ENCODE measurements at places on chromosomes 2 and 18. TPM values are rescaled to one million over a fixed set of nuclear protein-coding genes. Genes with fewer than 3 reads are reported as not detected.

ZNF236 gene
- total RNA-seq, result 24.3 TPM

SPP2 gene
- total RNA-seq, result not detected

TMEM214 gene
- total RNA-seq, result 60.0 TPM

SLC25A52 gene
- not detected for total RNA-seq

MYO1B gene
- total RNA-seq, result 0.96 TPM

OTOS gene
- total RNA-seq, result not detected

UNC80 gene
- total RNA-seq, result not detected

HIBCH gene
- 19.6 TPM for total RNA-seq

HOXD12 gene
- not detected for total RNA-seq

DNA sequence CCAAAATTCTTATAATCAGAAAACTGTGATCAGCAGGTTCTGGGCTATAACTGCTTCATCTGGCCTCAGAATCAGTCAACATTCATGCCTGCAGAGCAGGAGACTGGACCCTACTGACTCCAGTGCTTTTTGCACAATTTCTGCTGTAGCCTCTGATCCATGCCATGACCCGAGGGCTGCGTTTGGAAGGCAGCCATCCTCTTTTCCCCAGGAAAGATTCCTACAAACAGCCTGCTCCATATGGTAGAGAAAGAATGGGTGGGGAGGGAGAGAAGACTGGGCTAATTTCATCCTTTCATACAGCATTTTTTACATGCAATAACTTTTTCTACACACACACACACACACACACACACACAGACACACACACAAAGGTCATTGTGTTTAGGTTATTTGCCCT is 133.0 kb upstream of the MMADHC start:
- DNase-seq, result no peak

GRCh38 chr2:23008440-23008839 is 376.5 kb upstream of the KLHL29 start:
- DNase-seq, result no peak

DNA sequence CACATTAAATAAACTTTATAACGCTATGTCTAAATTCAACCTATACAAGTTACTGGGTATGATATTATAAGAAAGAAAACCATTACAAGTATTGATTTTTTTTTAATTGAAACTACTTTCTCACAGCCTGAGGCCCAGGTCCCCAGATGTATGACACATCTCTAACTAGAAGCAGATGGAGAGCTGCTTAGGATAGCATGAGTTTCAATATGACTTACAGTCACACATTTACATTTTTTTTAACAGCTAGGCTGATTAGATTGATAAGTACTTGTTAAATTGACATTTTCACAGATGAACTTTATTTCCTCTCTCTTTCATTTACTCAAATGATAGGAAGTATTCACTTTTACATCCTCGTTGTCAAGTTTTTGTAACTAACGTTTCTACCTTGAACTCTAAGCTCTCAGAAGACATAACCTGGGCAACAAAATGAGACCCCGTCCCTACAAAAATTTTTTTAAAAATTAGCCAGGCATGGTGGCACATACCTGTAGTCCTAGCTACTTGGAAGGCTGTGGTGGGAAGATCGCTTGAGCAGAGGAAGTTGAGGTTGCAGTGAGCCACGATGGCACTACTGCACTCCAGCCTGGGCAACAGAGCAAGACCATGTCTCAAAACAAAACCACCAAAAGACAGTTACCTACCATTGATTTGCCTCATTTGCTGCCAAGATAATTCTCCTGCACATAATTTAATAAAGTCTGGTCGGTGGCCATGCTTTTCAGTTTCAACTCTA is 52.4 kb downstream of the STK39 start:
- DNase-seq, result no peak

- DNase-seq, result no peak
Measured at GRCh38 chr2:150045601-150046000, 441.9 kb downstream of the RND3 start.

DNA sequence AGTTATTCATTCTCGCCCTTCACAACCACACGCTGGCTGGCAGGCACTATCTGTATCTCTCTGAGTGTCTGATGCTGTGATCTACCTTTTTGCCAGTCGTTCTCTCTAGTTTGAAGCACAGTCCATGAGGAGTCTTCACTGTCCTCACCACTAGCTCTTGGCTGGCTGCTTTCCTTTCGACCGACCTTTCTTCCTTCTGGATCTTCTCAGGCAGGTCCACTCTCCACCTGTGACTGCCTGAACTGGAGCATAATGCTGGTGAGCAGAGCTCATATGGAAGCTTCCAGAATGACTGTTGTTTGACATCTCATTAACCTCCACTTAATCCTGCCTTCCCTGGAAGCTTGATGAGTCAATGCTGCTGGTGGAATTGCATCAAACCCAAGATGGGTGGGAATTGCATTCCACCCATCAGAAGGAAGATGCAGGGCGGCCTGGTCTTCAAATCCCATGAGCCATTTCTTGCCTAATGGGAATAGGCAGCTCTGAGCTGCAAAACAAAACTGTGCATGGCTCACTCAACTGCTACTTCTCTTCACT is 283.5 kb upstream of the HDAC4 start:
- no peak for DNase-seq

GRCh38 chr2:11389551-11390398 is 45.3 kb upstream of the ROCK2 start:
- no peak for DNase-seq

GRCh38 chr18:69963196-69963595 is 15.5 kb upstream of the CD226 start:
- DNase-seq, result no peak

DNA sequence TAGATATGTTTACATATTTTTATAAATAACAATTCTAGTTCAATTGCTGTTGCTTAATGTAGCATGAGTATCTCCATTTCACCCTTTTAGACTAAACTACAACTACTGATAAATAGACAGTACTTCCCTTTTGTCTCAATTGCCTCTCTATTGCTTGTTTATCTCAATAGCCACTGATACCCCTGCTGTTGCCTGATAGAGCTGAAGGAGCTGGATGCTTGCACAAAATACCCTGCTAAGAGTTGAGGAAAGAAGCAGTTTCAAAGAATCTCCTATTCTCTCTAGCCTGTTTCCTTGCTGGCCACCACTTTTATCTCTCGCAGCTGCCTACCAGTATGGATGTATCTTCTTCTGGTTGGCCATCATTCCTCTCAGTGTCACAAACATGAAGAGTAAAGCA is 16.9 kb upstream of the ZNF804A start:
- DNase-seq, result no peak

GRCh38 chr2:152036611-152037469 is 62.0 kb downstream of the CACNB4 start:
- DNase-seq, result peak; percentile 28

DNA sequence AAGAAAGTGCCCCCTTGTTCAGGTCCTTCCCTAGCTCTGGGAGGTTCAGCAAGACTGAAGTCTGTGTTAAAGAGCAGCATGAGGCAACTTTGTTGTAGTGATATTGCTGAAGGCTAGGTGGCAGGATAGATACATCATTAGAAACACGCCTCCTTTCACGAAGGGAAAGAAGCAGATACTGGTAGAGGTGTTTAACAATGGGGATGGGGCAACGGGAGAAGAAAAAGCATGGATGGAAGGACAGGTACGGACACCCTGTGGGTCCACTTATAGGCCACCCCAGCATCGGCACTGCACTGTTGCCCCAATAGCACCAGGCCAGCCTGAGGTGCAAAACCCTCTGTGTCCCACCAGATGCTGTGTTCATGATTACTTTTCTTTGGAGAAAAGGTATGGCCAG is 3.5 kb upstream of the IGFBP5 start:
- peak; percentile 36 for DNase-seq

- DNase-seq, result no peak
Measured at GRCh38 chr2:201532686-201533304, 81.3 kb downstream of the STRADB start.

DNA sequence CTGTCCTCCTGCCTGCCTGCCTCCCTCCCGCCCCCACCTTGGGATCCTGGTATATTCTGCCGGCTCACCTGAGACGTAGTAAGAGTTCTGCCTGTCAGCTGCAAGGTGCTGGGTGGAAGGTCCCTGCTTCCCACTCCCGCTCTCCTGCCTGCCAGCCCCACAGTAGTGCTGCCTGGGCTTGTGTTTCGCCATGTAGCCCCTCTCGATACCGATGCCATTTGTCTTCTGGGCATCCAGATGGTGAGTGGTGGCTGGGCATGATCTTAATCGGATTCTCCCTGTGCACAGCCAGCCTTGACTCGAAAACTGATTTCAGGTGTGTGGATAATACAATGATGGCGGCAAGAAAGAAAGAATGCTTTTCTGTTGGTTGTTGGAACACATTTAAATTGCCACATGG is 184.9 kb downstream of the AGAP1 start:
- DNase-seq, result no peak

GRCh38 chr2:98634406-98635092 is 26.2 kb downstream of the UNC50 start:
- DNase-seq, result no peak

Data from naive thymus-derived CD8-positive, alpha-beta T cell (primary cell).